ENCODE measurements at places on chromosomes 4 and X.

- DNase-seq: no peak
Measured at GRCh38 chrX:120549483-120550452, 11.0 kb downstream of the CUL4B start.

GRCh38 chrX:153379971-153380581, 21.1 kb downstream of the PNMA6E start:
- DNase-seq: no peak

GRCh38 chr4:187586892-187587291, 408.7 kb upstream of the ZFP42 start:
- no peak for DNase-seq

GRCh38 chrX:68894513-68895340, 65.9 kb downstream of the EFNB1 start:
- DNase-seq: peak; percentile 8

Data from stimulated activated CD4-positive, alpha-beta T cell treated with anti-CD3 and anti-CD28 coated beads, Interleukin-4, amount 100 ng/mL, for 1 hour (primary cell).